Nasal cavity respiratory epithelium epithelial cell of viscerocranial mucosa (primary cell): ENCODE measurements at places on chromosomes 1 and 21. TPM values are rescaled to one million over a fixed set of nuclear protein-coding genes. Genes with fewer than 3 reads are reported as not detected.

Gene EFHD2
- 33.5 and 54.9 TPM in 2 replicates for total RNA-seq

Gene AKR7A3
- 0.34 and 0.57 TPM in 2 replicates for total RNA-seq

Gene SOX13
- 2.7 and 11.6 TPM in 2 replicates for total RNA-seq

Gene SPRR2B
- total RNA-seq = 1.0 TPM in 1 of 2 replicates, not detected in the other

Gene UTS2
- 0.21 TPM in 1 of 2 replicates, not detected in the other for total RNA-seq

Gene FMN2
- not detected in 2 replicates for total RNA-seq

Gene NKAIN1
- 0.07 TPM in 1 of 2 replicates, not detected in the other for total RNA-seq

Gene DUSP10
- total RNA-seq = 14.7 and 49.5 TPM in 2 replicates

Gene KIF17
- 1.7 and 2.1 TPM in 2 replicates for total RNA-seq

Gene CYP4X1
- under 0.01 and 2.3 TPM in 2 replicates for total RNA-seq

Gene PCNX2
- total RNA-seq = 30.3 and 46.5 TPM in 2 replicates

Gene AMY2A
- total RNA-seq = not detected in 2 replicates

Gene COL16A1
- total RNA-seq = 159 and 263 TPM in 2 replicates
